ENCODE measurements at places on chromosomes 3 and 15.
A peak's percentile ranks its signal among the peaks of the same experiment; 100 is the strongest.

GRCh38 chr3:9501226-9501625 lies 52.4 kb downstream of the LHFPL4 start:
- no peak for DNase-seq

GRCh38 chr3:64242435-64242834 lies 17.2 kb upstream of the PRICKLE2 start:
- no peak for DNase-seq

DNA sequence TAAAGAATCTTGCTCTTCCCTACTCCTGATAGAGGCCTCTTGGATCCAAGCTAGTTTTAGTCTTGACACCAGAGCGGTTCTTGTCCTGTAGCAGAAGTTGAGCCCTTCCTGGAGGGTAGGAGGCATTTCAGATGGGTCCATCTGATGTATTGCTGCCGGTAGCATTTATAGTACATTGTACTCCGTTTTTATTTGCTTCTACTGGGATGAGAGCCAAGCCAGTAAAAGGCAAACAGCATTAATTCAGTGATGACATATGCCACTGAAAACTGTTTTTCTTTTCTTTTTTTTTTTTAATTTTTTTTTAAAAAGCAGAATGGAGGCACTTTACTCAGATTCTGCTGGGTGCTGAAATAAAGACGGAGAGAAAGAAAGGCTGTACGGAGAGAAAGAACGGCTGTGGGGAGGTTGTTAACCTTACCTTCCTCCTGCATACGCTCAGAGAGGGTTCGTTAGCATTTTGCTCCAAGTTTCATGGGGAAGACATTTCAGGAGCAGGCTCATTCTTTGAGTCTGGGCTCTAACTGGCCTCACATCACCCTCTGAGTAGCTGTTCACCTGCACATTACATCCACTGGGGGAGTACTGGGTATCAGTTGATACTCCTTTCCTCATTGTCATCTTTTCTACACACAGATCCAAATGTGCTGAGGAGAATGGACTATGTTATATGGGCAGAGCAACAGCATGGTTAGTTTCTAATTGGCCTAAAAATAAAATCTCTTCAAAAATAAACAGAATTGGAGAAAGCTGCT lies 161.5 kb downstream of the FEZF2 start:
- DNase-seq: no peak

DNA sequence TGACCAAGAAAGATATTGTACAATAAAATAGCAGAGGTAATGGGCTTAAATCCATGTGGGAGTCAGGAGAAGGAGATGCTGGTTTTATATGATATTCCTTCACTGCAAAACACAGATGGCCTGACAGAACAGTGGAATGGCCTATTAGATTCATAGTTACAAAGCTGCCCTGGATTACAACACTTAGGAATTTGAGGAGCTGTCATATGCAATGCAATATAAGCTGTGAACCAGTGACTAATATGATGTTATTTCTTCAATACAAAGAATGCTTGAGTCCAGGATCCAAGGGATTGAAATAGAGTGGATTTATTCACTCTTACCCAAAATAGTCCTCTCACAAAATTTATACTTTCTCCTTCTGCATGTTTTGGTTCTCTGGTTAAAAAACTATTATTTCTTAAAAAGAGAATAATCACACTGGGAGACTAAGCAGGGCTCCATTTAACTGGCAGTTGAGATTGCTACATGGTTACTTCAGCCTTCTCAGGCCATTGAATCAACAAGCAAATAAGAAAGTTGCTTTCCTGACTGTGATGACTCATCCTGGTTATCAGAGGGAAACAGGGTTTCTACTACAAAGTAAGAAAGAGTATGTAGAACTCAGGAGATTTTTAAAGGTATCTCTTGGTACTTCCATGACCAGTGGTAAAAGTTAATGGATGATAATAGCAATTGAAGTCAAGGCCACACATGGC lies 79.8 kb upstream of the ZPLD1 start:
- peak; percentile 67 for DNase-seq

GRCh38 chr3:89974903-89975519 lies 867.6 kb downstream of the EPHA3 start:
- no peak for DNase-seq

GRCh38 chr3:176734146-176734545 lies 463.1 kb downstream of the TBL1XR1 start:
- DNase-seq: no peak

GRCh38 chr15:38698254-38698653 lies 133.6 kb upstream of the RASGRP1 start:
- DNase-seq: no peak

DNA sequence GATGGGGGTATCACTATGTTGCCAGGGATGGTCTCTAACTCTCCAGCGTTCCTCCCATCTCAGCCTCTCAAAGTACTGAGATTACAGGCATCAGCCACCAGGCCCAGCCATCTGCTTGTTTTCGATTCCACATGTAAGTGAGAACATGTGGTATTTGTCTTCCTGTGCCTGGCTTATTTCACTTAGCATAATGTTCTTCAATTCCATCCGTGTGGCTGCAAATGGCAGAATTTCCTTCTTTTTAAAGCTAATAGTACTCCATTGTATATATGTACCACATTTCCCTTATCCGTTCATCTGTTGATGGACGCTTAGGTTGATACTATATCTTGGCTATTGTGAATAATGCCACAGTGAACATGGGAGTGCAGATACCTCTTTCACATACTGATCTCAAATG lies 70.6 kb downstream of the ASB7 start:
- no peak for DNase-seq

DNA sequence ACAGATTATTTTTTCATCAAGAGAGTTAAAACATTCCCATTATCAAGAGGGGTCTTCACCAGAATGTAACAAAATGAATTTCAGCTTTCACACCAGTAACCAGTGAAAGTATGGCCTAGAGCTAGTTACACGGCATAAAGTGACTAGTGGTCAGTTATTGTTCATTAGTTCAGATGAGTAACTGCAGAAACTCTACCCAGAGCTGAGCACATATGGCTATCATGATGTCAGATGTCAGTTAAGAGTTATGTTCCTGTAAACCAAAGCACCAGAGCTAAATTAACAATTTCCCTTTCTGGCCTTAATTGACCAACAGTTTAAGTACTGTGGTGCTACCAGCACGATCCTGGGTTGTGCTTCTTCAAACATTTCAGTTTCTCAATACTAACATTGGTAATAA lies 6.6 kb upstream of the MRPS25 start:
- DNase-seq: no peak

DNA sequence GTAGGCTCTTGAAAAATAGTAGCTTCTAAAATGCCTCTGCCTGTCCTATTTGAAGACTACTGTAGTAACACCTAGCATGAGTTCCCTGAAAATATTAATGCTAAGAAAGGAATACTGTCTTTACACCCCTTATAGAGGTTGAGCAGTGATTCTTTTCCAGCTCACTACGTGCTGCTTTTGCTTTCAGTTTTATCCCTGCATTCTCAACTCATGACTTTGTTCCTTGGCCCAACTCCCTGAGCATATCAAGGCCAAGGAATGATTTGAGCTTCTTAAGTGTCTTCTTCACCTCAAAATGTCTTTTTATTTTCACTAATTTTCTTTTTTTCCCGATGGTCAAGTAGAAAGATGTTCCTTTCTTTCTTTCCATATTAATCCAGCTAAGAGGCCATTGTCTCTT lies 16.5 kb upstream of the P2RY13 start:
- DNase-seq: peak; percentile 78

- DNase-seq: no peak
These were observed 180.7 kb upstream of the TTC14 start for GRCh38 chr3:180421221-180421620.
